ENCODE measurements at places on chromosomes 12 and 14.

GRCh38 chr14:52352569-52352968, 38.5 kb downstream of the PTGER2 start:
- peak; percentile 42 for DNase-seq

- no peak for DNase-seq
Observed at GRCh38 chr14:33897878-33898535, 52.9 kb downstream of the EGLN3 start.

DNA sequence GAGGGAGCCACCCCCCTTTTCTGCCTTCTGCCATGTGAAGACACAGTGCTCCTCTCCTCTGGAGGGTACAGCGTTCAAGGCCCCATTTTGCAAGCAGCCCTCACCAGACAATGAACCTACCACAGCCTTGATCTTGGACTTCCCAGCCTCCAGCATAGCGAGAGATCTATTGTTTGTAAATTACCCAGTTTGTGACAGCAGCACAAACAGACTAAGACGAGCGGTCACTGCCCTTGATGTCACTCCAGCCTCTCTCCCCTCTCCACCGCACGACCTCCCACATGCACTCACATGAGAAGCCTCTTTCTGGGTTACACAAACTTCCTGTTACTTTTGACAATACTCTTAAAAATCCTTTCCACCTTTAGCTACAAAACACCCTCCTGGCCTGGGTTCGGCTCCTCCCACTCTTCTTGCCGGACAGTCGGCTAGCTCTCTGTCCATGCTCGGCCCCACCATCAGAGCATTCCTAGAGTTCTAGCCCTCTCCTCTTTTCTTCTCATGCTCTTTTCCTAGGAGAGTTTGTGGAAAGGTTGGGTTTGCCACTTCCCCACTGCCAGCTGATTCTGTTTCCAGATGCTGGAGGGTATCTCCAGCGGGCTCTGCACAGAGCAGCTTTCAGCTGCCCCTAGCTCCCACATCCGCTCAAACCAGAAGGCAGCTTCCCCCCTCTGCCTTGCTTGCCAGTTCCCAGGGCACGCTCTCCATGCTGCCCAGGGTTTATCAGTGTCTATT, 124.3 kb downstream of the FOXN3 start:
- DNase-seq, result no peak

DNA sequence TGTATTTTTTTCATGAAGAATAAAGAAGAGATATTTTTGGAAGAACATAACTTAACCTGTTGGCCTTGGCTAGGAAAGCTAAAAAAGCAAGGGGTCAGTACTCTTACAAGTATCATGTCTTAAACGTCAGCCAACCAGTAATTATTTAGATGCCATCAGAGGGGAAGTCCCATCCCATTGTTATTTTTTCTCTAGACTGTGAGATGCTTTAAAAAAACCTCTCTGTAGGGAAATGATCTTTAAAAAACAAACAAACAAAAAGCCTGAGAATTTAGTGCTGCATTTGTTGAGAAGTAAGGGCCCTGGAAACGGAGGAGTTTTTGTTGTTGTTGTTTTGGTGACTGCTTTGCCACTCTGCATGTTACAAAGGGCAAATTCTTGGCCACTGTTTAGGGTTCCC, 474.0 kb downstream of the ZFP36L1 start:
- no peak for DNase-seq

DNA sequence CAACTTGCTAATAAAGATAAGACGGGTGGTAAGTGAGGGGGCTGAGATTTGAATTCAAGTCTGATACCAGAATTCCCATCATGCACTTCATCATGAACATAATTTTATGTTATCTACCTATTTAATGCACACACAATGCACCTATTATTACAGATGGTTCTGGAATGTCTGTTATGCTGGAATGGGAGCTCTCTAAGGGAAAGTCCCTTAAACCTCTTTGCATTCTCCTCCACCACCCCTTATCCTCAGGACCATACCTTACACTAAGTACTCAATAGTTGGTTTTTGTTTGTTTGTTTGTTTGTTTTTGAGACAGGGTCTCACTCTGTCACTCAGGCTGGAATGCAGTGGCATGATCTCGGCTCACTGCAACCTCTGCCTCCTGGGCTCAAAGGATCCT, 7.0 kb upstream of the MSI1 start:
- no peak for DNase-seq

GRCh38 chr12:2697057-2697800, 97.5 kb upstream of the FKBP4 start:
- no peak for DNase-seq

- DNase-seq, result no peak
Observed at GRCh38 chr14:59465316-59466135, at the start of gene GPR135. TSS of gene GPR135 (minus strand) at chr14:59465380. CDS start at chr14:59465226, 154 bp downstream.

DNA sequence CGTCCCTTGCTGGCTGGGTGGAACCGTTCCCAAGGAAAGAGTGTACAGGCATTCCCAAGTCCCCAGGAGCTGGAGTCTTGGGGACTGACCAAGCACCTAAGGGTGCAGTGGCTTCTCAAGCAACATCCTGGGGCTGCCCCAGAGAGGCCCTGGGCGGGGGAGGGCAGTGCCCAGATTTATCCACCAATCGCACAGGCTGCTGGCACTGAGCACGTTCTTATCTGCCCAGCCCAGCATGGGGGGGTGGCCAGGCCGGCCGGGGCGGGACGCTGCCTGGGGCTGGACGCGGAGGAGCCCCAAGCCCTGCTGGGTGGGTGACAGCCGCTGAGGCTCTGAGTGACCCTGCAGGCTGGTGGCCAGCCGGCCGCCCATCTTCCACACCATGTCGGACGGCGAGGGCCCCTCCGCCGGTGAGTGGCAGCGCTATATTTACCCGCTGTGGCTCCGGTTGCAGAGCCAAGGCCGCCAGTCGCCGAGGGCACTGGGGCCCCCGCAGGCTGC, 53.4 kb downstream of the CYP46A1 start:
- DNase-seq, result no peak

DNA sequence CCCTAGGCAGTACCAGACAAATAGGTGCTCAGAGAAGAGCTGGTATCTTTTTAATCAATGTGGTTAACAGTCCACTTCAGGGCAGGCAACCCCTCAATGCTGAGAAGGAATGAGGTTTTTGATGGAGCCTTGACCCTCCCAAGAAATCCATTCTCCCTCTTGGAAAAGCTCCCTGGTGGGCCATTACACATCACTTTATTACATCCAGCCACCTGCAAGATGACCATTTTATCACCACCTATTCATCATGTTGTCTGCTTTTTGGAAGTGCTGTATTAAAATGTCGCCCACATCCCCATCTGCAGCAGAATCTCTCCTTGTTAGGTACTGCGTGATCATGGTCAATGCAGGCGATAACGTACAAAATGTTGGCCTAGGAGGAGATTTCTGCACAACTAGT, 614.7 kb upstream of the TMEM132C start:
- no peak for DNase-seq

- DNase-seq, result no peak
Observed at GRCh38 chr14:88866305-88866704, 41.9 kb downstream of the TTC8 start.

GRCh38 chr12:124626971-124627411, 59.6 kb upstream of the NCOR2 start:
- DNase-seq, result no peak

GRCh38 chr12:99067171-99067785, 422.2 kb downstream of the APAF1 start:
- DNase-seq, result no peak

- no peak for DNase-seq
Observed at GRCh38 chr14:36931791-36932190, 240.6 kb downstream of the SLC25A21 start.

- DNase-seq, result no peak
Observed at GRCh38 chr12:40714636-40715035, 22.4 kb downstream of the CNTN1 start.

- DNase-seq, result no peak
Observed at GRCh38 chr12:26680727-26681455, 152.1 kb downstream of the ITPR2 start.

DNA sequence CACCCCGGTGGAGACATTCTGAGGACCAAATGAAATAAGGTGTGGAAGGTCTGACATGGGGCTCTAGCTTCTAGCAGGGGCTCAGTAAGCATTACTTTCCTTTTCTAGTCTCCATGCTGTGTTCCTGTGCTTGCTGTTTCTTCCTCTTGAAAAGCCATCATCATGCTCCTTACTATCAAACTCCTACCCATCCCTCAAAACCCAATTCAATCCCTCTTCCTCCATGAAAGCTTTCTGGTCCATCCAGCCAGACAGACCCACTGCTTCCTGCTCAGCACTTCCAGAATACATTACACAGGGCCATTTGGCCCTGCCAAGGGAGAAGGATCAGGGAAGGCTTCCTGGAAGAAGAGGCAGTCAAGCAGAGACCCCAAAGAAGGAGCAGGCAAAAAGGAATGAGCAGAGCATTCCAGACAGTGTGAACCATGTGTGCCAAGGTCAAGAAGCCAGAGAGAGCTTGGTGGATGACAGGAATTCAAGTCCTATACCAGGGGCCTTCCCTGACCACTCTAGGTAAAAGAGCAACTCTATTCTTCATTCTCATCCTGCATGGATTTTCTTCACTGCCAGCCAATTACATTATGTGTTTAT, 59.5 kb downstream of the NUAK1 start:
- DNase-seq, result no peak

GRCh38 chr12:42039176-42039575, 105.5 kb downstream of the GXYLT1 start:
- DNase-seq, result no peak

- no peak for DNase-seq
Observed at GRCh38 chr12:120242275-120242799, 23.2 kb downstream of the PXN start.

DNA sequence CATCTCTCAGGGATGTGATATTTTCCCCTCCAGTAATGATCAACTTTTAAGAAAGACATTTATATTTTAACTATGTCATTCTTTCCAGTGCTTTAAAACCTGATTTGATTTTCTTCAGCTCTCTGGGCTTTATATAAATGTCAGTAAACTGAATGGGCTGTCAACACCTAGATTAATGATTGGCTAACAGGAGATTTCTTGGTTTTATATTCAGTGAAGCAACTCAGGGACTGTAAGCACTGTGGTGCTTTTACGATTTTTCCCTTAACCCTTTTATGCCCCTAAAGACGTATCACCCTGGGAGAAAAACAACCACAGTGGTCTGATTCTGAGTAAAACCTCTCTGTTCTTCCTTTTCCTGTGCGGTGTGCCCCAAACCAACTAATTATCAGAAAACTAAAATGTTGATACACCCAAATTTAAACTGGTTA, 38.0 kb downstream of the PTGER2 start:
- DNase-seq, result peak; percentile 71

DNA sequence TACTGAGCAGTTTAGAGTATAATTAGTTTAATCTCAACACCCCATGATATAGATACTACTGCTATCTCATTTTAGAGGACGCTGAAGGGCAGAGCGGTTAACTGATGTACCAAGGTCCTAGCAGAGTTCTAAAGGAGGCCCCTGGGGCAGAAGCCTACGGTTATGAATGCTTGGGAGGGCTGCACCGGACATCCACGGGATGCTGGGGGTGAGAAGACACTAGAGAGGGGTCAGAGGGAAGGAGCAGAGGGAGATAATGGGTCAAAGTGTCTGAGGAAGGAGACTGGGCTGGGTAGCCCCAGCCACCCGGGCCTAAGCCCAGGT, 1.6 kb upstream of the ACTR6 start:
- DNase-seq, result no peak

DNA sequence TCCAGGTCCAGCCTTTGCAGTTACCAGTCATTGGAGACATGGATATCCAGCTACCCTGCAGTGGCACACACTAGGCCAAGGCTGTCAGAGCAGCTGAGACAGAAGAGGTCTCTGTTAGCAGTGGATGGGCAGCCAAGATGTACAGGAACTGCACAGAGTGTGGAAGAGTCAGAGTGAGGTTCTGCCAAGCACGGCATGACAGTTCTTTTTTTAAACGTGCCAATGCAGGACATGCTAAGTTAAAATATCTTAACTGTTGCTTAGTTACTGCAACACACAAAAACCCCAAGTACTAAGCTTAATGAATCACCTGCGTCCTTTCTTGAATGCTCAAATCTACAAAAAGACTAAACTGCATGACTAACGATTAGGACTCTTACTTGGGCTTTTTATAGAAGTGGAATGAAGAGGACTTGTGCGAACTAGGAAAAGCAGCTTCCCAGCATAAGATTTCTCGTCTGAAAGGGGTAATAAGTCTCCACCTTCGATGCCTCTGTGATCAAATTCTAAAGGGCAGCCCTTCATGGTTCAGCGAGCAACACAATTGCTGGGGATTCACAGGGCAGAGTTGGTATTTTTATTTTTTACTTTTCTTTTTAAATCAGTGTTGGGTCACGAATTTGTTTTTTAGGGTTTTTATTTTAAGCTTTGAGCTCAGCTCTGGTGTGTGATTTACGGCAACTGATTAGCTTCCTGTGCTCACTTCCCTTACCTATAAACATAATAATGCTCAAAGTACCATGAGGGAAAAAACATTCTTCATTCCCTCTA, 20.6 kb downstream of the MAPK1IP1L start:
- DNase-seq, result no peak

DNA sequence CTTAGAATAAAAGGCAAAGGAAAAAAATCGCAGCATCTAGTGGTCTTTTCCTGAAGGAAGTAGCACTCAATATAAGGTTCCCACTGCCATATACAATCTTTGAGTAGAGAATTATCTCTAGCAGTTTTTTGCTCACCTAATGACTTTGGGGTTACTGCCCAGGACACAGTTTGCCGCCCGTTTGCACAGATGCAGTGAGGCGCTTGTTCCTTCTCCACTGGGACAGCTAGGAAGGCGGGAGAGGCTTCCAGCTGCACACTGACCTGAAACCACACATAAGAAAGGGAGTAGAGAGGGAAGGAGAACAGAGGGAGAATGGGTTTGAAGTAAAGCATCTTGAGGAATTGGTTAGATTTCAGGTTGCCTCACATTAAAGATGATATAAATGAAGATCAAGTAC, 25.5 kb downstream of the A2M start:
- no peak for DNase-seq

DNA sequence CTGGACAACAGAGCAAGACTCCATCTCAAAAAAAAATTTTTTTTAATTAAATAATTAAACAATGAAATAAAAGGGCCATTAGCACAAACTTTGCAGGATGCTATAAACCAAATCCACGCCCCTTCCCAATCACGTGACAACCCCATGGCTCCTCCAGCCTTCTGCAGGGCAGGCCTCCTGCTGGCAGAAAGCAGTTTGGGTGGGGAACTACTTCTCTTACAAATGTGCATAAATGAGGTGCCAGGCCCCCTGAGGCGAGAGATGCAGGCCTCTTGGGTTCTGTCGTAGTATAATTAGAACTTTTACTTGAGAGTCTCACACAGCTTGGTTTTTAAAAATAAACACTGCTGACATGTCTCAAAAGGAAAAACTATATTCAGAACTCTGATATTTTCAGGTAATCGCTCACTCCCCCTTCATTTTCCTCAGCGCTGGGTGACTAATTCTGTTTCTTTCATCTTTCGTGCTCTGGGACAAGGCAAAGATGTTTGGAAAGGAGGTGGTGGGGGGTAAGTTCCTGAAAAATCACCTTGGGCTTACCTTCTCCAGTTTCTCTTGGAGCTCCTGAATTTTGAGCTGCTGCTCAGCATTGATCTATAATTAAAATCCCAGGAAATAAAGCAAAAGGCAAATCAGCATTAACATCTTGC, 101.7 kb downstream of the CIT start:
- no peak for DNase-seq

DNA sequence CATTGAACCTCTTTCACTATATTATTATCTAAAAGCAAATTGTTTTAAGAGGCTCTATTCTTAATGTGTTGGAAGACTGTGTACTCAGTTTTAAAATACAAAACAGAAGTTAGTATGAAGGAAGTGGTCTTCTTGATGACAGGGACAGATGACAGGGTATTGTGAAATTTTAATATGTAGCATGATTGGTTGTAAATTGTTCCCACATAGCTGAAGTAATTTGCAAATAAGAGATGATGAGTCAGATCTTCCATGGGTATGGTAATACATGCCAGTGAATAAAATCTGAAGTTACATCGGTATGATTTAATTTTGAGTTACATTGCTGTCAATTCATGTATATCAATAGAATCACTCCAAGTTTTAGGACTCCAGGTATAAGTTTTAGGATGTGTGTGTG, 454.8 kb downstream of the AEBP2 start:
- DNase-seq, result no peak
